ENCODE measurements at places on chromosomes 11 and 22.

- no peak for DNase-seq
Measured at GRCh38 chr11:27968461-27968860, 139.5 kb downstream of the KIF18A start.

DNA sequence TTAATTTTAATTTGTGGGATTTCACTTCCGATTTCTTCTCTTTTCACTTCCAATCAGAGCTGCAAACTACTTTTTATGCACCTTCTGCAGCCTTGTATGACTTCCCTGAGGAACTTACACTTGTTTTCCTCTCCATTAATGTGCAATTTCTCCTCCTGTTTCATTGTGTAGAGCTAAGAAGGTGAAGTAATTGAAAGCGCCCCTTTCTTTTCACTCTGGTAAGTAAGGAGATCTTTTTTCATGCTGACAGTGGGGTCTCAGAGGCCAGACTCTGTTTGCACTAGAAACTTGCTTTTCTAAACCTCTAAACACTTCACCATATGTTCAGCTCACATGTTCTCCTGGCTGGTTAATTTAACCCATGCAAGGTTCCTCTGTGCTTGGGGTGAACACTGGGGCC, 117.0 kb downstream of the FANCF start:
- DNase-seq: no peak

GRCh38 chr11:10351765-10352641, 47.1 kb downstream of the ADM start:
- DNase-seq: no peak

DNA sequence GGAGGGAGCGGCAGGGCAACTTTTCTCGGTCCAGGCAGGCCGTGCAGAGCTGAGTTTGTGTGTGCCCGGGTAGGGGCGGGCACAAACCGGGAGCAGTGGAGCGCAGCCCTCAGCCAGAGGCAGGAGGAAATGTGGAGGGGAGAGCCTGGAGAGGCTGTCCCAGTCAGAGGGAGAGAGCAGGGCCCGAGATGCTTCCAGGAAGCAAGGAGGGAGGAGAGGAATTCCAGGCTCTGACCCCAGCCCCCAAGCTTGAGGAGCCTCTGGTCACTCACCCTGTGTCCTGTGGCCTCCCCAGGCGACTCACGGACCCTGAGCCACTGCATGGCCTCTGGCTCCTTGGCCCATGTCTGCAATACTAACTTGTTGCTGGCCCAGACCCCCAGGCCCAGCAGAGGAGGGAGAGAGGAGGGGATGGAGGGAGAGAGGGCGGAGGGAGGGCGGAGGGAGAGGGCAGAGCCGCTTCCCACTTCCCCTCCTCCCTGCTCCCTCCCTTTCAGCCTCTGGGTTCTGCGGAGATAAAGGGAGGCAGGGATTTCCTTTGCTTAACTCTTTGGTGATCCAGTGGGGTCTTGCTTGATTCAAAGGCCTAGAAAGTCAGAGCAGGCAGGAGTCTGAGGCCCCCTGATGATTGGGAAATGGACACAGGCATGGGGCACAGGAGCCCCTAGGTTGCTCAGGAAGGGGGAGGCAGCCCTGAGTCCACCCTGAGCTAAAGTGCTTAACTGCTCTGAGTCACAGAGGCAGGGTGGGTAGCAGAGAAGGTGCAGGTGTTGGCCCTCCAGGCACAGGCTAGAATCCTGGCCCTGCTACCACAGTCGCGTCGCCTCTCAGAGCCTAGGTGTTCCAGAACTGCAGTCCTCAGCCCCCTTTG, at the start of gene C1QTNF6:
Gene C1QTNF6 (minus strand): TSS at position 357 of the 871 bp plus-strand sequence. CDS start 34 bp downstream, at position 323.
- no peak for DNase-seq

DNA sequence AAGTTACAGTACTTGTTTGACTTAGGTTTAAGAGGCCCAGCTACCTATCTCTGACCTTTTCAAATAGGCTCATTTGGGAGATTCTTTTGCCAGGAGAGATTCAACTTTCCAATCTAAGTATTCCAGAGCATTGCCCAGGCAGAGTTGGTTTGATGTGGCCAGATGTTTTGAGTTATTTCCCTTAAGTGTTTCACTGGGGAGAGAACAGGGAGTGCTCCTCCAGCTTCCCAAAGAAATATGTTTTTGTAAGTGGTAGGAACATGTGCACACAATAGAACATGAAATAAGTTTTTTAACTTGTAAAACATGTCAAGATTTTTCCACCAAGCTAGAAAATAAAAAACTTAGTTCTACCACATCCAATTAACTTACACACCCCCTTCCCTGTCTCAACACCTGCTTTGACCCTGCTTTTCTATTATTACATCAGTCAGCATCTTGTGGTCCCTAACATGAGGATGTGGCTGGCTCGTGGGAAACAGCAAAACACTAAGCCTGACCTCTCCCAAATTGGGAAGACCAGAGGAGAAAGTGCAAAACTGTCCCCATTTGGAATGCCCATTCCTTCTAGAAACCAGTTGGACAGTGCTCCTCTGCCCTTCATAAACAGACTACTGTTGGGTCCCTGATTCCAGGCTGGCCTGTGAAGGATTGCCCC, 70.4 kb upstream of the RASSF10 start:
- no peak for DNase-seq

DNA sequence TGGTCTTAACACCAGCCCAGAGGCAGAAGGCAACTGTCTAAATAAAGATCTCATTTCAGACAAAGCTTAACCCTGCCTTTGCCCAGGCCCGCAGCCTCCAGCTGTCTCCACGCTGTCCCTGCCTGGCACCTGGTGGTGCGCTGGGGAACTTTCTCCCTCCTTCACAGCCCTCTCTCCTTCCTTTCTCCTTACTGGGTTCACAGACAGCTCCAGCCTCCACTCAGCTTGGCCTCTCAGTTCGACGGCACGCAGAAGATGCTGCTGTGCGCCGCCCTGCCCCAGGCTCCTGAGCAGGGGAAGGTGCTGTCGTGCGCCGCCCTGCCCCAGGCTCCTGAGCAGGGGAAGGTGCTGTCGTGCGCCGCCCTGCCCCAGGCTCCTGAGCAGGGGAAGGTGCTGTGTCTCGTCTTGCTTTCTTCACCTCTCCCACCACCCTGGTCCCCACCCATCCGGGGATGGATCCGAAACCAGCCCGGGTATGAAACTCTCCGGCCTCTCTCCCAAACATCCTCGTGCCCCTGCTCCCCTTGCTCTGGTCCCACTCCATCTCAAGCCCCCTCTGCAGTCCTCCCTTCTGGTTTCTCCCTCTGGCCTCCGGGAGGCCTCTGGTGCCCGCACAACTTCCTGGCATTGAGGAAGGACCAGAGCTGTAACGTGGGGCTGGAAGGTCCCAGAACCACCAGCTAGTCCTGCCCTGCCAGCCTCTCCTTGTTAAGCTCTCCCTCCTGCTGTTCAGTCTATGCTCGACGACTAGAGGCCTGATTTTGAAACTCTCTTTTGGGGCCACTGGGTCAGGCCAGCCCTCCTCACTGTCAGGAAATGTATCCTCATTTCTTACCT, 22.9 kb upstream of the JAM3 start:
- DNase-seq: no peak

DNA sequence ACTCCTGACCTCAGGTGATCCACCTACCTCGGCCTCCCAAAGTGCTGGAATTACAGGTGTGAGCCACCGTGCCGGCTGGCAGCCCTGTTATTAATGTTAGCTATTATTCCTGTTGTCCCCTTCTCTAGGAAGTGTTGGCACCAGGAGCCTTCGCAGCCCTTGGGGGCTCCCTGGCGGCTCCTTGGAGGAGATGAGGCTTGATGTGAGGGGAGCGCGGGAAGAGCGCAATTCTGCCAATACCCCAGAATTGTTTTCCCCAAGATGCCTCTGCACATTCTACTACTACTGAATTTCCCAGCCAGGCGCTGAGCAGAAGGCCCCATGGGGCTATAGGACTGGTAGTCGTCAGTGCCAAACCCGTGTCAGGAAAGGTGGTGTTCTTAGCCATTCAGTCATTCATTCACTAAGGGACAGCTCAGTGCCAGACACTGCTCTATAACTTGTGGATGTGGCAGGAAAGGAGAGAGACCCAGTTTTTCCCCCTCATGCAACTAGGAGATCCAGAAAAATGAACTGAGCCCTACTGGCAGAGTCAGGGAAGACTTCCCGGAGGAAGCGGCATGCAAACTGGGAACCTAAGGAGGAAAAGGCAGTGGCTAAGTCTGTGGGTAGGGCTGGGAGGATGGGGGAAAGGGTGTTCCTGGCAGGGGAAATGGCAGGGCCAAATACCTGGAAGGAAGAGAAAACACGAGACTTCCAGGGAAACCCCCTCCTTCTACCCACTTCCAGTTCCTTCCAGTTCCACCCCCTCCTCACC, 3.5 kb downstream of the FBLN1 start:
- no peak for DNase-seq

DNA sequence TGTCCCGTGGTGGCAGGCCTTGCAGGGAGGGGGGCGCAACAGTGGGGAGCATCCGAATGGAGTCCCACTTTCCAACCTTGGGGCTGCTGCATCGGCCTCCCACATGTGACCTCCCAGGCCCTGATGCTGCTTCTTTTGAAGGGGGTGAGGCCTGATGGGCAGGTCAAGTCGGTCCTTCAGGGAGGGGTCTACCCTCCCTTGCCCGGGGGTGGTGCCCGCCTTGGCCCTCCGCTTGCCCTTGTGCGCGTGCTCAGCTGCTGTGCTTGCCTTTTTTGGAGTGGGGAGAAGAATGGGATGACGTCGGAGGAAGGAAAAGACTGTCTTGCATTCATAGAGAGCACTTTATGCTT, 66.9 kb downstream of the PRDM11 start:
- DNase-seq: no peak

- no peak for DNase-seq
Measured at GRCh38 chr11:87954476-87954875, 220.8 kb downstream of the RAB38 start.

- DNase-seq: no peak
Measured at GRCh38 chr11:5923794-5924193, 18.3 kb upstream of the OR56A3 start.

DNA sequence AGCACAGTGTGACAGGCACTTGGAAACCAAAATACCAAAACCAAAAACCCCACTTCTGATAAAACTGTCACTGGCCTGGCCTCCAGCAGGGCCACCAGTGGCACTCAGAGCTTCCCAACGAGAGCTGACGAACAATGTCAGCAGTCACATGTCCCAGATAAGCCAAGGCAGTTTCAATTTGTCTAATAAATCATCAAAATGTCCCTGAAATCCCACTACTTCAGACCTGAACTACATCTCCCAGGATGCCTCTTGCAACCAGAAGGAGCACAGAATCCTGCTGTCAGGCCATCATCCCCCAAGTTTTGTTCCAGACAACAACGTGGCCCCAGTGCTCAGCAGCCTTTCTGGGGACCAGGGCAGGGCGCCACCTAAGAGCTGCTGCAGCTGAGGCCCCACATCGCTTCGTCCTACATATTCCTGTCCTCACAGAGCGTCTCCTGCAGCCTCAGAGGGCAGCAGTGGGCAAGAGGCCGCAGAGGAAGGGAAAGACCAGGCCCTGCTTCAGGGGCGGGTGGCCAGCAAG, 25.1 kb downstream of the LRFN4 start:
- DNase-seq: no peak
